ENCODE measurements at places on chromosomes 5 and 9.

GRCh38 chr9:108057421-108058134 lies 568.0 kb upstream of the KLF4 start:
- DNase-seq, result no peak

GRCh38 chr9:9874270-9874669 lies 738.5 kb downstream of the PTPRD start:
- no peak for DNase-seq

- no peak for DNase-seq
Measured at GRCh38 chr5:31095796-31096195, 97.7 kb upstream of the CDH6 start.

DNA sequence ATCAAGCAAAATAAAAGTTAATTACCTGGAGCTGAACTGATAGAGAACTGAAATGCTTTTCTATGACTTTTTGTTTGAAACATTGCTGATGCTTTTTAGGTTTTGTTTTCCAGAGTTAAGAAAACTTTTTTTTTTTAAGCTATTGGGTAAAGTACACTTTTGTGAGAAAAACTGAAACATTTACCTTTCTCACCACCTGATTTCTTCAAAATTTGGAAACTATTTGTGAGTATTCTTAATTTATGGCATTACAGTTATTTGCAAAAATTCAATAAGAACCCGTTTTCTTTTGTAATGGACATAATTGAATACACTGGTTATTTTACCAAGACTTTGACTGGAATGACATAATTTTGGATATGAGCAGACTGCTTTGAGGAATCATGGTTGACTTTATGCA lies 6.6 kb downstream of the C9orf153 start:
- DNase-seq, result no peak

- DNase-seq, result no peak
Measured at GRCh38 chr5:14394365-14394764, 187.2 kb upstream of the OTULINL start.

DNA sequence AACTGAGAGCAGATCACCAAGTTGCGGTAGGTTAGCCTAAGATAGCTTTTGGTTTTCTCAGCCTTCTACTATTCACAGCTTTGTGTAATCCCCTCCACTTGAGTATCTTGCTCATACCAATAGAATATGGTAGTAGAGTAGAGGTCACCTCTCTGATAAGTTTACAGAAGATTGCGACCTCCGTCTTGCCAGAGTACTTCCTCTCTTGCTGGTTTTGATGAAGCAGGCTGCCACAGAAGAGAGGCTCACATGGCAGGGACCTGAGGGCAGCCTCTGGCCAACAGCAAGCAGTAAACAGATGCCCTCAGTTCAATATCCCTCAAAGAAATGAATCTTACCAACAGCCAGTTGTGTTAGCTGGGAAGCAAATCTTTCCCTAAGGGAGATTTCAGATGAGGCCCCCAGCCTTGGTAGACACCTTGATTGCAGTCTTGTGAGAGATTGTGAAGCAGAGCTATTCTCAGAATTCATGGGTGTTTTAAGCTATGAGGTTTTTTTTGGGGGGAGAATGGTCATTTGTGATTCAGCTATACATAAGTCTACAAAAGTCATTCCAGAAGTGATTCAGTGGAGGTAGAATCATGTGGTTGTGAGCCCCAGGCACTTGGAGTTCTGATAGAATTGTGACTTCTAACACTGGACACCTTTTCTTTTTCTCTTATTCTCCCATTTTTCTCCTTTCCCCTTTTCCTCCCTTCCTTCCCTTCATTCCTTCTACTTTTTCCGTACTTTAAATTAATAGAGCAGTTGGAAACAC lies 22.7 kb upstream of the CDKN2B start:
- no peak for DNase-seq

GRCh38 chr5:2894736-2895135 lies 143.3 kb upstream of the IRX2 start:
- DNase-seq, result no peak

DNA sequence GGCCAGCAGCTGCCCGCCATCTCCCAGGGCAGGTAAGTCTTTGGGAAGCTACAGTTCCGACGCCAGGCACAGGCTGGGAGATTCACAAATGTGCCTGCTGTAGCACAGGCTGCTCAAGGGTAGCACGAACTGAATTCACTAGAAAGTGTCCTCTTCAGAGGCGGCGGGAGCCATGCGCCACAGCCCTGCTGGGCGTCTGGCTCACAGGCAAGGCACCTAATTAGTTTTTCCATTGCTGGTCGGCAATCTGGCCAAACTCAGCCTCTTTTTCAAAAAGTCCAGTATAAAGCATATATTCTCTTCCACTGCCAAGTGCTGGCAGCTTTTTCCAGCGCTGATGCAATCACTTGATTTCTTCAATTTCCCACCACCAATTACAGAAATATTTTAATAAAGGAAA lies 128.9 kb upstream of the RAPGEF1 start:
- no peak for DNase-seq

GRCh38 chr5:55601204-55601618 lies 66.4 kb upstream of the PLPP1 start:
- no peak for DNase-seq

DNA sequence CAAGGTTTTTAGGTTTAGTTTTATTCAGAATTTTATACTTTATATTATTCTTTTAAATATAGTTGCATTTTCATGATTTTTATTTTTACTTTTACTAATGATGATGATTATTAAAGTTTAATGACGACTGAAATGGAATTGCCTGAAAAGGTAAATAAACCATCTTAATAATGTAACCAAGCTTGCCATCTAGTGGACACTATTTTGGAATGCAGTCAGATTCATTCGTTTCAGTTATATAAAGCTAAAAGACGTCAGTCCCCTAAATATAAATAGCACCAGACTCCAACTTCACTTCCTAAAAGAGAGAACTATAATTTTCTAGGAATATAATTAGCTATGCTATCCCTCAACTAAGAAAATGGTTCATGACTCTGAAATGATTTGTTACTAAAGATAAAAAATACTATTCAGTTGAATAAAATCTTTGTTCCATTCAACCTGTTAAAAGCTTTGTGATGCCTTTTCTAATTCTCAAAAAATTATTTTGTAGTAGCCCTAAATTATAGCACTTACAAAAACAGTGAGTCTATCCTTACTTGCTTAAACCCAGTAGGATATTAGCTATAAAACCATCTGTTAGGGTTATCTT lies 19.9 kb downstream of the ABITRAM start:
- DNase-seq, result no peak

DNA sequence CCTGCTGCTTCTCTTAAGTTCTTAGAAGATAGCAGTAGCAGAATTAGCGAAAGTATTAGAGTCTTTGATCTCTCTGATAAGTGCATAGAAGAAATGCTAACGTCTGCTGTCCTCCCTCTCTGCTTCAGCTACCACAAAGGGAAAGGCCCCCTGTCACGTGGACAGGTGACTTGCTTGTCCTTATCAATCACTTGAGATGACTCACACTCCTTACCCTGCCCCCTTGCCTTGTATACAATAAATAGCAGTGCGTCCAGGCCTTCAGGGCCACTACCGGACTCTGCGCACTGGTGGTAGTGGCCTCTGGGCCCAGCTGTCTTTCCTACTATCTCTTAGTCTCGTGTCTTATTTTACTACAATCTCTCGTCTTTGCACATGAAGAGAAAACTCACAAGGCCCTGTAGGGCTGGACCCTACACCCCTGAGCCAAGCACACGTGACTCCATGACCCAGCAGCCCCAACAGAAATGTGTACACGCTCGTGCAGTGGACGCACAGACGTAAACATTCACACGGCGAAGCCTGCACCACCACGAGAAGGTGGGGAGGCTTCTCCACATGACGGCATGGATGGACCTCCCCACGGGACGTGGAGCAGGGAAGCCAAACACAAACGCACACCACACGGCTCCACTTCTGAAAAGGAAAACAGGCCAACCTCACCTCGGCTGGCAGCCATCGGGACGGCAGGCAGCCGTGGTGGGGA lies 38.3 kb downstream of the PNPLA7 start:
- no peak for DNase-seq

- no peak for DNase-seq
Measured at GRCh38 chr9:107894572-107895261, 405.1 kb upstream of the KLF4 start.

- DNase-seq, result no peak
Measured at GRCh38 chr9:101792475-101792874, 54.0 kb upstream of the GRIN3A start.

GRCh38 chr5:41883243-41883642 lies 13.0 kb upstream of the OXCT1 start:
- DNase-seq, result no peak

- DNase-seq, result no peak
Measured at GRCh38 chr5:3317051-3317795, 278.4 kb upstream of the IRX1 start.

DNA sequence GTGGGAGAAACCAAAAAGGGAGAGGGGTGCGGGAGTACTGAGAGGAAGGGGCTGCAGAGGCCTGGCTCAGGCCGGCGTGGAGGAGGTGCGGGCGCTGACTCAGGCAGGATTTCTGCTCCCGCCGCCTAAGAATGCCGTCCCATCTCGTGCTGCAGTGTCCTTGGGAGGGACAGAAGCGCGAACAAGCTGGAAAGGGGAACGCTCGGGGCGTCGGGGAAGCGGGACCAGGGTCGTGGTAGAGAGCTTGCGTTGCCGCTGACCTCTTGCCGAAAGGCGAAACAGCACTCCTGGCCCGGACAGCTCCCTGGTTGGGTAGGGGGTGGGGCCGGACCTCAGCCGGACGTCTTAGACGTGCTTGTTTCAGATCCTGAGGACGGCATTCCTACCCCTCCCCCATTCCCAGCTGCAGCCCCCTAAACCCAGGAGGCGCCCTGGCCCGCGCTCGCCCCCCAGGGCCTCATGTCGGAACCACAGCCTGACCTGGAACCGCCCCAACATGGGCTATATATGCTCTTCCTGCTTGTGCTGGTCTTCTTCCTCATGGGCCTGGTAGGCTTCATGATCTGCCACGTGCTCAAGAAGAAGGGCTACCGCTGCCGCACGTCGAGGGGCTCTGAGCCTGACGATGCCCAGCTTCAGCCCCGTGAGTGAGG lies 1.1 kb downstream of the RELL2 start:
- peak; percentile 37 for DNase-seq

DNA sequence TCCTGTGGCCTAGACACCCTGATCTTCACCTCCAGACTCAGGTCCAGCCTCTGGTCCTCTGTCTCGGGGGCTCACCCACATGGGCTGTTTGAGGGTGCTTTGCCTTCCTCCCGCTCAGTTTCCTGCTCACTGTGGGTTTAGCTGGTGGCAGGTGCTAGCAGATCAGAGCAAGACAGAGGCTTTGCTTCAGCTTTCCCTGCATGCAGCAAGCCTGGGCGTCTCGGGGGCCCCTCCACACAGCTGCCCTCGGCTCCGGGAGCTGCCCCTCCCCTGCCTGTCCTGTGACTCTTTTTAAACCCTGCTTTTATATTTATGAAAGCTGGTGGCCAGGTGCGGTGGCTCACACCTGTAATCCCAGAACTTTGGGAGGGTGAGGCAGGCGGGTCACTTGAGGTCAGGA lies 14.6 kb downstream of the MRPL36 start:
- DNase-seq, result no peak

- DNase-seq, result no peak
Measured at GRCh38 chr5:41794471-41794870, 75.8 kb downstream of the OXCT1 start.

GRCh38 chr9:9790216-9790872 lies 822.5 kb downstream of the PTPRD start:
- DNase-seq, result no peak

DNA sequence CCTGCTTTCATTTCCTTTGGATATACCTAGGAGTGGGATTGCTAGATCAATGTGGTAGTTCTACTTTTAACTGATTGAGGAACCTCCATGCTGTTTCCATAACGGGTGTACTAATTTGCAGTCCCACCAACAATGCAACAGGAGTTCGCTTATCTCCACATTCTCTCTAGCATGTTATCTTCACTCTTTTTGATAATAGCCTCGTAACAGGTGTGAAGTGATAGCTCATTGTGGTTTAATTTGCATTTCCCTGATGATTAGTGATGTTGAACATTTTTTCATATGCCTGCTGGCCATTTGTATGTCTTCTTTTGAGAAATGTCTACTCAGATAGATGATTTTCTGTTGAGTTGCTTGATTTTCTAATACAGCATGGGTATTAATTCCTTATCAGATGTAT lies 142.2 kb downstream of the ZNF462 start:
- DNase-seq, result no peak

- DNase-seq, result no peak
Measured at GRCh38 chr5:98631311-98632054, 142.0 kb upstream of the RGMB start.

DNA sequence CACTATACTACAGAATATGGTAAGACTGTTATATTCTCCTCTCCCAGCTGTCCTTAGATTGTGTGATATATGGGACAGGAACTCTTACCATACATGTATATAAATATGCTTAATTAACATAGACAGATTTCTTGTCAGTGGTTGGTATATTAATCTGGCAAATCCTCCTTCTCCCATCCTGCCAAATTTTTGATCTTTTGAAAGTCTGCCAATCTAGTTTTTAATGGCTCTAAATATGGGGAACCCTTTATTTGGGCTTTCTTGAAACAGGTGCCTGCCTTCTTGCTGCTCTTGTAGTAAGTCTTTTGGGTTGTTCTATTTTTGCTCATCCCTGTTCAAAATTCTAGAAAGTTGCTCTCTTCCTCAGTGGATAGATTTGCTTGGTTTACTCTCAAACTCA lies 63.5 kb downstream of the SPATA31D1 start:
- DNase-seq, result no peak

- no peak for DNase-seq
Measured at GRCh38 chr9:83583151-83584014, 39.6 kb upstream of the IDNK start.

DNA sequence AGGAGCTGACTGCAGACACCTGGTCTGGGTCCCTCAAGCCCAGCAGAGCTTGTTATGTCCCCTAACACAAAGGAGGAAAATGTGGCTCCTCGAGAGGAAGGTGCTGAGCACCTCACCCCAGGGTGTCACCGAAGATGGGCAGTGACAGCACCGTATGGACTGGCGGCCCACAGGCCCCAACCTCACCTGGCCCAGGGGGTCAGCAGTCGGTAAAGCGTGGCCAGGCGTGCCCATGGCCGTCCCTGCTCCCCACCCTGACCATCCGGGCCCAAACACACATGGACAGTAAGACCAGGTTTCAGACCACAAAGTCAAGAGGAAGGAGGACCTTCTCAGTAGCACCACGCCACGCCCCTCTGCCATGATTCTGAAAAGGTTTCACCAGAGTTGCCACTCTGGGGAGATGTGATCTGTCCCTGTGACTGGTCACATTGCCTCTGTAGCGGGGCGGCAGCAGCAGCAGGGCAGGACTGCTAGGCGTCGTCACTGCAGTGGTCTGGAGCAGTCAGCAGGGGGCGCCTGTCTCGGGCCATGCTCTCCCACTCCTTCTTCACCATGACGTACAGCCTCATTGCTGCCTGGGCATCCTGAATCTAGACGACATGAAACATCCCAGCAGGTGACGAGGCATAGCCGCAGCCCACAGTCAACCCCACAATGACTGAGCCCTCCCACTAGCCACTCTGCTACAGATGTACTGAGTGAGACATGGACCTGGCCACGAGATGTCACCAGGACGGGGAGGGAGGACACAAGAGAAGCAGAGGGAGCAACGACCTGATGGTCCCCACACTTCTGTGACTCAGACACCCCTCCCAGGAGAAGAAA lies 11.1 kb downstream of the REXO4 start:
- peak; percentile 74 for DNase-seq

GRCh38 chr5:6343951-6344592 lies 34.3 kb downstream of the MED10 start:
- DNase-seq, result no peak

- DNase-seq, result no peak
Measured at GRCh38 chr9:26744191-26744965, 148.2 kb downstream of the CAAP1 start.
